ENCODE measurements at places on chromosomes 12 and 14.

- no peak for DNase-seq
These were observed 31.5 kb upstream of the SRP54 start for GRCh38 chr14:34951286-34951685.

DNA sequence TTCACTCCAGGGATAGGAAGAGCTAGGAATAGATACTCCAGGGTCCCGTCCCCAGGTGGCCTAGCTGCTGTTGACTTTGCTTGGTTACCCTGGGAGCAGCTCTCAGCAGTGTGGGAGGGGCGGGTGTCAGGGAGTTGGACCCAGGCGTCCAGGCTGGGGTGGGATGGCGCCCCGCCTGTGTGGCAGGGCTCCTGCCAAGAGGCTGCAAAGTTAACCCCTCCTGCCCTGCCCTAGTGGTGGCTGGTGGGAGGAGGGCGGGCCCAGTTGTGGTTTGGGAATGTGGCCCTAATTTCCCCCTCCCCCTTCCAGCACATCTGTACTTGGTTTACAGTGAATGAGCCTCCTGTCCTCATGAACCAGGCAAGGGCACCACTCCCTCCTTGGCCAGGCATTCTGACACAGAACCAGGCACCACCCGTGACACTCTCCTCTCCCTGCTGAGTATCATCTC is 1.7 kb upstream of the RARG start:
- DNase-seq = no peak

GRCh38 chr14:79861111-79861510 is 350.2 kb downstream of the DIO2 start:
- no peak for DNase-seq

DNA sequence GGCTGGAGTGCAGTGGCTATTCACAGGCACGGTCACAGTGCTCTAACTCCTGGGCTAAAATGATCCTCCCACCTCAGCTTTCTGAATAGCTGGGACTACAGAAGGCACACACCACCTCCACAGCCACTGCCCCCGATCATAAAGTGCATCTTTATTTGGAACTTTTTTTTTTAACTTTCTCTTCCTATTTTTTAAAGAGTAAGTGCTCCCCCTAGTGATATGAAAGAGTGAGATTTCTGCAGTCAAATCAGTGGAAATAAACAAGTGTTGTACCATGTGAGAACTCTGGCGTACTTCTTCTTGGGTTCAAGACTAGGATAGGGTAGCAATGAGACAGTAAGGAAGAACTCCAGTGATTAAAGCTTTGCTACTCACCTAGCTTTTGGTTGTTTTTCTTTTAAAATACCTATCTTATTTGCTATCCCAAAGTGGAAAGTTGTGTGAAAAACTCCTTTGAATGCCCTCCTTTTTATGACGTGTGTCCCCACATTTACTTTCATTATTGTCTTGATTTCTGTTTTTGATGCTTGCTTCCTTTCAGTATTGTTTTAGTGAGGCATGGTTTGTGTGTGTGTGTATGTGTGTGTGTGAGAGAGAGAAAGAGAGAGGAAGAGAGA is 6.6 kb downstream of the PPP4R4 start:
- no peak for DNase-seq

- no peak for DNase-seq
These were observed 37.5 kb upstream of the DTX1 start for GRCh38 chr12:113019025-113019424.

DNA sequence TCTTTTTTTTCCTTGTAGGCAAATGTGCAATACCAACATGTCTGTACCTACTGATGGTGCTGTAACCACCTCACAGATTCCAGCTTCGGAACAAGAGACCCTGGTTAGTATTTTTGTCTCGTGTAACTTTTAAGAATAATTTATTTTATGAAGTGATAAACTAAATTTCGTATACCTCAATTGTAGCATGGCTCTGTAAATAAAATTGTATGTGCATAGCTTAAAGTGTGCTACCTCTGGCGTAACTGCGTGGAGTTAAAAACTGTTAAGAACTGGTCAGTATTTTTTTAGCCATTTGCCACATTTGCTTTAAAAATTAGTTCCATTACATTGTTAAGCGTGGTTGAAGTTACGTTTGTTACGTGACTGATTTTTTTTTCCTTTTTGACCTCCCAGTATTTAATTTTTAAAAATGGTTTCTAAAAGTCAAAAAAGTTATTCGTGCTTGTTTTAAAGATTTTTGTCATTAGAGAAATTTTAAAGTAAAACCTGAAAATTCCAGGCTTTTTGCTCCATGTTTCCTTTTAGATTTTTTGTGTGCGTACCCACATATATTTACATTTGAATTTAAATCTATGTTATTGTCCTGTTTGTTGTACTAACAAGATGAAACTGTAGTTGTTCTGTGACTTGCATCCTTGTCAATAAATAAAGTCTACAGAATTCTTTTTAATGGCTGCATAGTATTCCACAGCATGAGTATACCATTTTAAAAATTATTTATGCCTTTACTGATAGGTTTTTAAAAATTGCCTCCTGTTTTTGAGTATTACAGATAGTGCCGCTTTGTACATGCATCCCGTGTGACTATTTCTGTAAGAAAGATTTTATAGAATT is 1.4 kb downstream of the MDM2 start:
- no peak for DNase-seq

GRCh38 chr12:102992720-102993119 is 35.2 kb downstream of the ASCL1 start:
- no peak for DNase-seq

GRCh38 chr14:81273521-81273920 is 52.8 kb upstream of the GTF2A1 start:
- no peak for DNase-seq

DNA sequence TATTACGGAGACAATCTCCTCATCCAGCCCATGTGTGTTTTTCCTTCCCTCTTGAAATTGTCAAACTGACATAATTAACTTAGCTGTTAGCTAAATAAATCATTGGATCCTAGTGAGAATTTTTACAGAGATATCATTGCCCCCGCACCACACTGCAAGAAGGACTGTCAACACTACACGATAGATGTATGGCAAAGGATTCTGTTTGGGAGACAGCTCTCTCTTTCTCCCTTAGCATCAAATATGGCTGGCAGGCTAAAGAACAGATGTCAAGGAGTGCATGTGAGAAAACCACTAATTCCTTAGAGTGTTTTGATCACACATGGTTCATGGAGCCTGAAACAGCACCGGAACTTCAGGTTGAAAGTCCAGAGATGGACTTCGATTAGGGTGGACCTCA is 136.8 kb downstream of the KCNA5 start:
- no peak for DNase-seq

DNA sequence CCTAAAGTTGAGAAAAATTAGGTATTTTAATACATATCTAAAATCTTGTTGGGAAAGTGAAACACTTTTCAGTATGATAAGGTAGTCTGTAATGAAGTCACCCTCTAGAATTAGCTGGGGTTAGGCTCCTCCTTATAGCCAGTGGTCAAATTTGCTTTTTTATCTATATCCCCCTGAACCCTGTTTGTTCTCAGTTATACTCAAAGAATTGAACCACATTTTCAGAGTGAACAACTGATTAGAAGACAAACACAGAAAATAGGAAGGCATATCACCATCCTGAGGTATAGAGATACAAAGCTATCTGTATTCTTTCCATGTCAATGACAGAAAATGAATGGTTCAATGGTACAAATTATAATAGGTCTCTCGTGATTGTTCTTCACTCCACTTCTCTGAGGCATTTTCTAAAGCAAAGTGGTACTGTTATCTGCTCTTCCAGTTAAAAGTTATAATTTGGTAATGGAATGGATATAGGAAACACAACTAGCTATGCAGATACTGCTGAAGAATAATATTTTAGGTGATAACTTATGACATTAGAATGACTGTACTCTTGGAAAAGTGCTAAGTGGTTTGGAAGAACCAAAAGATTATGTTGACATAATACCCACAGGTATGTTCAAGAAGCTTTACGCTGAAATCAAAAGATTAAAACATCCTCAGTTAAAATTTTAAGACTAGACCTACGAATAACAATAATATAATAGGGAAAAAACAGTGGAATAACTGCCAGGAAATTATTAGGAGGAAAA is 27.6 kb downstream of the WASHC3 start:
- no peak for DNase-seq

- DNase-seq = no peak
These were observed 978.4 kb downstream of the BCL11B start for GRCh38 chr14:98293576-98293975.

DNA sequence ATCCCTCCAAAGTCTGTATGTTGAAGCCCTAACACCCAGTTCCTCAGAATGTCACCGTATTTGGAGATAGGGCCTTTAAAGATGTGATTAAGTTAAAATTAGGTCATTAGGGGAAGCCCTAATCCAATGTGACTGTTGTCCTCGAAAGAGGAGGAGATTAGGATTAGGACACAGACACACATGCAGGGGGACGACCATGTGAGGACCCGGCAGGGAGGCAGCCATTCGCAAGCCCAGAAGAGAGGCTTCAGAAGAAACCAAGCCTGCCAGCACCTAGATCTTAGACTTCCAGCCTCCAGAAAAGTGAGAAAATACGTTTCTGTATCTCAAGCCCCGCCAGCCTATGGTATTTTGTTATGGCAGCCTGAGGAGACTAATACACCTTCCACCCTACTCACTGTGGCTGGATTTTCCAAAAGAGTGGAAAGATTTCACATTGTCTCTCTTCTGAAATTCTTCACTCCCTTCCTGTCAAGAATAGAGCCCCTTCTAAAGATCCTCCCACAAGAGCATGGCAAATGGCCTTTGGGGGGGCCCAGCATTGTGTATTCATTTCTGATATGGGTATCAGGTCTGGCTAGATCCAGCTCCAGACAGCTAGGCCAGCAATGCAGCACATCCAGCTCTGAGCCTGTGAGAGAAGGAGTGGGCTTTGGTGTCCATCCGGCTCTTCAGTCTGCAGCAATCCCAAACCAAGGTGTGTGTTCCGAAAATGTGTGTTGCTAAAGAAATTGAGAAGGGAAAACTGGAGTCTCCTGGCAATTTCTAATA is 15.4 kb upstream of the UBC start:
- DNase-seq = no peak
